ENCODE measurements at places on chromosomes 12 and 14. TPM values are rescaled to one million over a fixed set of nuclear protein-coding genes. Genes with fewer than 3 reads are reported as not detected.

DNA sequence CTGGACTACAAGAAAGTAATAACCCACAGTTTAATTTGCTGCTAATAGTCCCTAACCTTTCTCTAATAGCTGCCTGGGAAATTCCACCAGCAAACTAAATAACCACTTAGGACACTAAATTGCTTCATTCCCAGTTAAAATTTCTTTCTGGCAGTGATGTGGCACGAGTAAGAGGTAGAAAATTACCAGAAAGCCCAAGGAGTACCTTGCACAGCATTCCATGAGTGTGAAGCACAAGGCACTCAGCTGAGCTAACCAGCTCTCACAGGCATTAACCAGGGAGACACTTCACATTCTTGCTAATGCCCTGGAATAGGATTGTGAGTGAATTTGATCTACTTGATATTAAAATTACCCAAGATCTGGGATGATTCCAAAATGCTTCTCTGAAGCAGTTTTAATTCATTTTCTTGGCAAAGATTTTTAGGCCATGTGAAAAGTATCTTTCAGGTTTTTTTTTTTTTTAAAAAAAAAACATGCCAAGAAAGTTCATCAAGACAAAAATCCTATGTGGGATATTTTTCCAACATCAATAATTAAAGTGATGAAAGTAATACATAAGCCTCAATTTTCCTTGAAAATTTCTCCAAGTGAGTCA lies 29.5 kb downstream of the TSPAN8 start:
- DNase-seq: no peak
- no peaks in the 10 kb centered on the region for H3K4me1 ChIP-seq
- no peak overlapping the region for H3K4me3 ChIP-seq
- H3K27ac ChIP-seq: no peak overlapping the region
- H3K27me3 ChIP-seq: no peaks in the 10 kb centered on the region

DNA sequence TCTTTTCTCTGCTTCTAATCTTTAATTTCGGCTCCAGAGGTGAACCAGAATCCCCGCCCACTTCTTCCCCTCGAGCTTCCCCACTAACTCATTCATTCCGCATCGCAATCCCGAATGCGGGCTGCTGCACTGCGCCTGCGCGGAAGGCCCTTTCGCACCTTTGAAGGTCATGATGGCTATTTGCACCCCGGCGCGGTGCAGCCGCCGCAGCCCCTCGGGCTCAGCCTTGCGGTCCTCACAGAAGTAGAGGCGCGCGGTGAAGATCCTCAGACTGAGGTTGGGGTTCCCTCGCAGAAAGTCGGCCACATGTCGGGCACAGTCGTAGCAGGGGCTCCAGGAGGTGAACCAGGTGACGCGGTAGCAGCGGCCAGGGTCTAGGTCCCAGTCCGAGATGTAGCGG lies 7.6 kb downstream of the AICDA start:
- DNase-seq: no peak
- peaks cover 11% of the 10 kb centered on the region for H3K27me3 ChIP-seq
- no peaks in the 10 kb centered on the region for H3K36me3 ChIP-seq
- H3K4me1 ChIP-seq: peaks cover 9% of the 10 kb centered on the region
- H3K27ac ChIP-seq: no peak overlapping the region

DNA sequence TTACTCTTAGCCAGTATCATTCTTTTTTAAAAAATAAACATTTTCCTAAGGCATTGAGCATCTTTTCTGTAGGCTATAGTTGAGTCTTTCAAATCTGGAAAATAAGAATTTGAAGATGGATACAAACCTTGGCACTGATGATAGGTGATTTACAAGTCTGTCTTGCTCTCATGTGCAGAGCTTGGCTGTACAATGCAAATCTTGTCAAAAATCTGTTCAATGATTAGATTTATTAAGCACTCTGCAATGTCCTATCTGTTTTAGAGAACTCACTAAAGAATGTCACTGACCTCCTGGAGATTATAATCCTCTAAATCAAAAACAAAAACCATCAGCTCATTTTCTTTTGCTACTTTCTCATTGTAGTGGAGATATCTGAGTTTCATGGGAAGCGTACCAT lies 42.8 kb upstream of the AMIGO2 start:
- no peaks in the 10 kb centered on the region for H3K36me3 ChIP-seq
- H3K27ac ChIP-seq: no peak overlapping the region
- no peaks in the 10 kb centered on the region for H3K27me3 ChIP-seq
- no peaks in the 10 kb centered on the region for H3K4me1 ChIP-seq
- H3K4me3 ChIP-seq: no peak overlapping the region

GRCh38 chr14:98059106-98059505 lies 1212.9 kb downstream of the BCL11B start:
- no peak overlapping the region for H3K4me3 ChIP-seq
- no peak for DNase-seq
- no peaks in the 10 kb centered on the region for H3K36me3 ChIP-seq

DNA sequence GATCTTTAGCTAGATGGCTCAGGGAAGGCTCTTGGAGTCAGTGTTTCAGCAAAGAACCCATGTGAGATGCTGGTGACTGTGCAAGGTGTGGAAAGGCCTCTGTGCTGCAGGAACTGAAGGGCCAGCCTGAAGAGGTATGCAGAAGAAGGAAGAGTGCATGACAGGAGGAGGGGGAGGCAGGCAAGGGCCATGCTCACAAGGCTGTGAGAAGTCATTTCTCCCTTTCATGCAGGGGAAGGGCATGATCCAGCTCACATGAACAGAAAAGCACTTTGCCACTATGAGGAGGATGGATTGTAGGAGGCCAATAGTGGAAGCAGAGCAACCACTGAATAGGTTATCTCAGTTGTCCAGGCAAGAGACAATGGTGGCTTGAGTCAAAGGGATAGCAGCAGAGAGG lies 83.7 kb downstream of the SSPN start:
- no peak for DNase-seq
- no peaks in the 10 kb centered on the region for H3K36me3 ChIP-seq
- no peak overlapping the region for H3K27ac ChIP-seq
- H3K27me3 ChIP-seq: no peaks in the 10 kb centered on the region
- peaks cover 12% of the 10 kb centered on the region for H3K4me1 ChIP-seq

Gene MANSC1
- 7.8 TPM for polyA plus RNA-seq
